ENCODE measurements at places on chromosomes 5 and 9.

DNA sequence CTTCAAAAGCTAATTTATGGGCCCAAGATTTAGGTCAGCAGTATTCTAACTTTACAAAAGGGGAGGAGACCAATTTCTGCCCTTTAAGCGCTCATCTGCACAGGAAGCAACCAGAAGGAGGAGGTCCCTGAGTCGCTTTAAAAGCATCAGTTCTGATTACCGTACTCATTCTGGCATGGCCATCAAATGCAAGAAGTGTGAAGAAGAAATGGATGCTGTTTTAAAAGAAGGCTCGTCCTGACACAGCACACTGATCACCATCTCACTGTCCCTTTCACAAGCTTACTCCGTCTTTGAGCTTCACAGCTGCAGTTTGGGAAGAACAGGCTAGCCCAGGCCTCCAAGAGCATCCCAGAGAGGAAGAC lies 17.5 kb downstream of the ZNF608 start:
- DNase-seq = no peak

DNA sequence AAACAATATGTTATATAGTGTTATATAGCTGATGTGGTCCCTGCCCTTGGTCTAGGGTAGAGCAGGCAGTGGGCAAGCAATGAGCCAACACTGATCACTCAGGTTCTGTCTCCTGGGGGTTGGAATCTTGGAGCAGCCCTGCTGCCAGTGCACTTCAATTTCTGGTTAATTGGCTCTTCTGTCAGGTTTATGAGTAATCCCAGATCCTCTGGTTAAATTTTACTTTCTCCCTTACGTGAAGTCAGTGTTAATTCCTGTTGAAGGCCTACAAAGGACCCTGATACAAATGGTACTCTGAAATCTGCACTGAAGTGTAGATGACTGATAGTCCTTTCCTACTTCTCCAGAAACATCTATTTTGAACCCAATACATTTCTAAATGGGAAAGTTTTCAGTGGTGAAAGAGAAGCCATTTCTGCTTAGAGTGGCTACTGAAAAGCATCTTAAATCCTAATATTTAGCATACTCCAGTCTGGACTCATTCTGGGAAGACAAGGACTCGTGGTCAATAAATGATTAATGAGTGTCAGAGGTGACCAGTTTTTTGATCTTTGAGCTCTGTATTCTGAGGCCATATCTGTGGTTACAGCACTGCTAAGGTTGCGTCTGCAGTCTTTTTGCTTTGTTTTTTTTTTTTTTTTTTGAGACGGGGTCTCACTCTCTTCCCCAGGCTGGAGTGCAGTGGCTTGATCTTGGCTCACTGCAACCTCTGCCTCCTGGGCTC lies 442.4 kb downstream of the KIF4B start:
- no peak for DNase-seq

- peak; percentile 68 for DNase-seq
These were observed 65.1 kb upstream of the IQGAP2 start for GRCh38 chr5:76337953-76338451.

DNA sequence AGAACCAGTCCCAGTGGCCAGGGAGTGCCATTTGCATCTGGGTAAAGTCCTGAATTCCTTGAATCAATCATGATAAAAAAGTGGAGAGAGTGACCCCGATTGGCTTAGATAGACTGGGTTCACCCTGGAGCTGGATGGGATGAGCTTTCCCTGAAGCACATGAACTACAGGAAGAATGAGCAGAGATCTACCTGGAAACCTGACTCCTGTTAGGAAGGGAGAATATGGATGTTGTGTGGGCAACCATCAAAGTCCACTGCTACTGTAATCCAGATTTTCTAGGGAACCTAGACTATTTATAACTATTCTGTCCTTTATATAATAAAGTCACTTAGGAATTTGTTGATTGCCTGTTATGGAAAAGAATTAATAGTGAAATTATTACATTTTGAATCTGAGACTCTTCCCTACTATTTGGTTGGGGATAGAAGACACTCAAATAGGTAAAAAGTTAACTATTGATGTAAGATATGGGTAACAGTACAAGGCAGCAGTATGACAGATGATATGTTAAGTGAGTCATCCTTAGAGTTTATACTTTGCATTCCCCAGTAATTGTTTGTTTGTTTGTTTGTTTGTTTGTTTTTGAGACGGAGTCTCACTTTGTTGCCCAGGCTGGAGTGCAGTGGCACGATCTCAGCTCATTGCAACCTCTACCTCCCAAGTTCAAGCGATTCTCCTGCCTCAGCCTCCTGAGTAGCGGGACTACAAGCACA lies 17.9 kb downstream of the CYSTM1 start:
- DNase-seq = no peak

DNA sequence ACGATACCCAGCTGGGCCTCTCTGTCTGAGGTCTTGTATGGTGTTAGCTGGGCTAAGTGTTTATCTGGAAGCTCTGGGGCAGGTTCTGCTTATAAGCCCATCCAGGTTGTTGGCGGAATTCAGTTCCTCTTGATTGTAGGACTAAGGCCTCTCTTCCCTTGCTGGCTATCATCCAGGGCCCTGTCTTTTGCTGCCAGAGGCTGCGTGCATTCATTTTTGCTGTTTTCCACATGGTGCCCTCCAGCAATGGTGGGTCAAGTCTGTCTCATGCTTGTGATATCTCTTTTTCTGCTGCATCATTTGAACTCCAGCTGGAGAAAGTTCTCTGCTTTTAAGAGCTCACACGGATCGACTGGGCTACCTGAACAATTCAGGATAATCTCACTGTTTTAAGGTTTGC lies 105.7 kb upstream of the ZNF618 start:
- DNase-seq = no peak

DNA sequence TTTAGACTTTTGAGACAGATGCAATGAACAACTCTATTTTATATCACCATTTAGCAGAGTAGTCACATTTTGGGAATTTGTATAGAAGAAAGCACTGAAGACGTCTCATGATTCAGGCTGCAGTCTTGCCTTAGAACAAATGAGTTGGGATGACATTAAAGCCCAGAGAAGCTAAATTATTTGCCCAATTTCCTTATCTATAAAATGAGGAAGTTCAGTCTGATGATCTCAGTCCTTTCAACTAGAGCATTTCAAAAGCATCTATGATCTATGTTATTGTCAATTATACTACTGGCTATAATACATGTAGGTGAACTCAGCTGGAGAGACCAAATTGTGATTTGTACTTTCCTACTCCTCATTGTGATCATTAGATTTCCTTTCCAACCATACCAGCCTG lies 154.1 kb downstream of the OSTF1 start:
- no peak for DNase-seq

DNA sequence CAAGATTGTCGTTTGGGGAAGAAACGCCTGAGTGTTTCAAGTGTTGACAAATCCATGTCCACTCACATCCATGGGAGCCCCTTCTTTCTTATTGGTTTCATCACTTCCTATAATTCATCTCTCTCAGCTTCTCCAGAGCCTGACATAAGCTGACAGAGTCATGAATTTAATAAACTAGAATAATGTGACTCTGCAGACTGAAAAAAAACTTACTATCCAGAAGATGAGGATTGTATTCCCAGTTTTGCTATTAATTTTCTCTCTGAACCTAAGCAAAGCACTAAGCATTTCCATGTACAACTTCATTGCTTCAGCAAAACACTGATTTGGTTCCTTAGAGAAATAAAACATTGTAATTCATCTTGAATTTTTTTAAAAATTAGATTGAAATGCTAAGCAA lies 691.8 kb downstream of the MTRR start:
- no peak for DNase-seq

- DNase-seq = no peak
These were observed 47.1 kb downstream of the MAPKAP1 start for GRCh38 chr9:125659954-125660353.

DNA sequence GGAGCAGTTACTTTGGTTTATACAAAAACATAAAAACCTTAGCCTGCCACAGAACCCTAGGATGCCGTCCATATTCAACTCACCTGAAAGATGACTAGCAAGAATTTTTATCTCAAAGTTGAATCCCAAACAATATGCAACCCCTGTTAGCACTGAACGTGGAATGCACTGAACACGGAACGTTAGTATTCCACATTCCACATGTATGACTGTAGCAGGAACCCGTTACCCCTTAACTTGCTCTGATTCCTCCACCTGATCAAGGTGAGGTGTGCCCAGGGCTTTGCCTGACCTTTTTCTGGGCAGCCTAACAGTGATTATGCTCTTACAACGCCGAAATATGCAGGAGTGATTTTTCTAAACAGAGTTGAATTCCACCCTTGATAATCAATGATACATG lies 43.7 kb downstream of the AK8 start:
- DNase-seq = no peak

DNA sequence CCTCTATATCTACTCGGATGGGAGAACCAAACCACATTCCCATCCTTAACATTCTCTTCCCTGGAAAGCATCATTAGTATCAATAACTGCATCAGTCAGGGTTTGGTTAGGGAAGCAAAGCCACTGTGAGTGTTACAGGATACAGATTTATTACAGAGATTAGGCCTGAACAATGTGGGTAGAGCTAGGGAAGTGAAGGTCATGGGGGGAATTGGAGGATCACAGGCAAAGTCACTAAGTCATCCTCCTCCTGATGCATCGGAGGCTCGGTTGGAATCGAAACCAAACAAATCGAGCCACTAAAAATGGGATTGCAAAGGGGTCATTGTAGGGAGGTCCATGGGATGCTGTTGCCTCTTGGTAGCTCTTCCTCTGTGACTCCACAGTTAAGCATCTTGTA lies 61.8 kb upstream of the ZBTB43 start:
- DNase-seq = no peak

- no peak for DNase-seq
These were observed 151.5 kb downstream of the RGS3 start for GRCh38 chr9:113614843-113615648.

DNA sequence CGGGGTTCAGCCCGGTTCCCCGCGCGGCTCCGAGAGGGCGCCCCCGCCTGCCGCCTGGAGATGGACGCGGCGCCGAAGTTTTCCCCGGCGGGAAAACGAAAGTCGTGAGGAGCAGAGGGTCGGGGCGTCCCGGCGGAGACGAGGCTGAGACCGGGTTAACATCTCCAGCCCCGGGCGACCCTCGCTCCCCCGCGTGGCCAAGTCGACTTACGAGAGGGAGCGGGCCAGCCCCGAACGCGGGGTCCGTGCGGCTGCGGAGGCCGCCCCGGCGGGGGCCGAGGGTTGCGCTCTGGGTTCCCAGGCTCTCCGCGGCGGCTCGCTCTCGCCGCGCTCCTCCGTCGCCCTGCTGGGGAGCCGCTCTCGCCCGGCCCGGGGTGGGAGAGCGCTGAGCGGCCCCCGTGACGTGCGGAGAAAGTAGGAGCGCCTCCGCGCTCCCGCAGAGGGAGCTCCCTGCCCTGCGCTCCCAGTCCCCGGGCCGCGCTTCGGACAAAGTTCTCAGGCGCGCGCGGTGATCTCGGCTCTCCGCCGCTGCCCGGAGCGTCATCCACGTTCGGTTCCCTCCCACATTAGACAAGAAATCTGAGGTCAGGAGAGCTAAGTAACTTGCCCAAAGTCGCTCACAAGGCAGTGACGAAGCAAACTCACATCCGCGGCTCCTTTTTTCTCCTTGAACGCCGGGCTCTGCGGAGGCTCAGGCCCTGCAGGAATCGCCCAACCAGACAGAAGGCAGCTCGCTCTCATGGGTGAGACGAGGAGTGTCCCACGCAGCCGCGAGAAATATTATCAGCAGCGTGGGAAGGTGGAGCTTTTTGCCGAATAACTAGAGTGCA lies 1.2 kb upstream of the GCNT4 start:
- DNase-seq = peak; percentile 84

- DNase-seq = no peak
These were observed 101.6 kb upstream of the FSD1L start for GRCh38 chr9:105346273-105346672.

DNA sequence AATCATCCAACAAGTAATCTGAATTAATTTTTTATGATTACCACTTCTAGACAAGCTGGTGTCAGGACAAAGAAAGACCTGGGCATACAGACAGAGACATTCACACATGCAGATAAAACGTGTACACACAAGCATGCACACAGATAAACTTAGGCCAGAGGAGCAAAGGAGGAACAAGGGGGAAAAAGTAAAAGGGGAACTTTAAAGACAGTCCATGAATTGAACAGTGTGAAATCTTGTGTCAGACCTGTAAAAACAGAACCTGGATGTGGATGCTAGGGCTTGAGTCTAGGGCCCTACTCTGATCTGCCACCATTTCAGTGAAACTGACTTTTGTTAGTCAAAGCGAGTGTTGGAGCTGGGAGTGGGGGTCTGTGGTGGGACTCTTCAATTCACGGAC lies 11.2 kb upstream of the ZSWIM6 start:
- no peak for DNase-seq

- no peak for DNase-seq
These were observed 11.1 kb downstream of the GLDC start for GRCh38 chr9:6634444-6634843.

- no peak for DNase-seq
These were observed 364.6 kb upstream of the TRPC7 start for GRCh38 chr5:136729901-136730355.

DNA sequence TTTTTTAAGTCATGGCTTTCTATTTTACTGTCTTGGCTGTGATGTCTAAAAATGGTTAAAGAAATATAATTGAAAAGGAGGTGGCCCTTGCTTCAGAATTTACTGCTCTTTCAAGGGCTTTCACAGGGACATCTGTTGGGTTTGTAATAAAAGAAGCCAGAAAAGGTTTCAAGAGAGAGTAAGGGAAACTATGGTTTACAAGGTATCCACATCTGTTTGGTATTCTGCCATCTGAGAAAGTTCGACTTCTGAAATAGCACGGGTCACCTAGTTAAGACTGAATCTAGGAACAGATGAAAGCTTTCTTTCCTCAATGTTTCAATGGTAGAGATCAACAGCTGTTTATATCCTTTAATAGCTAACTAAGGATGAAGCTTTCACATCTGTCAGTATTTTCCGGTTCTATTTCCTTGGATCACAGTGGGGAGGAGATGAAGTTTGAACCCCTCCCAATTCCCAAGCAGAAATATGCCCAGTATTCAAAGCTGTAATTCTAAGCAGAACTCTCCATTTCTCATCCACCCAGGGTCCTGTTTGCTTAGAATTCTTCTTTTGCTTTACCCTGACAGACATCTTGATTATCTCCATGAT lies 72.8 kb upstream of the IFNK start:
- no peak for DNase-seq

- DNase-seq = peak; percentile 86
These were observed 45.4 kb upstream of the ZFR start for GRCh38 chr5:32489791-32490562.

GRCh38 chr5:33167541-33167940 lies 273.2 kb upstream of the TARS1 start:
- no peak for DNase-seq

DNA sequence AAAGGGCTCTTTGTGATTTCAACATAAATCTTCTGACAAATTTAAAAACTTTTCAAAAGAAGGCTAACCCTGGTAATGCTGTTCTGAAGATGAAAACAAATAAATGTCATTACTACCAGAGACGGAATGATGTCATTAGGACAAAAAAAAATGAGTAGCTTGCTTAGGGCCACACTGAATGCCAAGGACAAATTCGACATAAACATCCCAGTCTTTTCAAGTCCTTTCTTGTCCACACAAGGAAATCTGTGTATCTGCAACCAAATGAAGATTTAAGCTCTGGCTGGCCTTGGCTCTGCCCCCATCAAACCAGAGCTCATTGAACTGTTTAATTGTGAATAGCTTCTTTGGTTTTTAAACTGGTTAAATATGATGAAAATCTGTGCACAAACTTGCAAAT lies 592.7 kb downstream of the TLE1 start:
- no peak for DNase-seq

All from activated CD8-positive, alpha-beta memory T cell treated with anti-CD3 and anti-CD28 coated beads for 24 hours (primary cell).